ENCODE measurements at places on chromosomes 16 and 17.

- no peak for DNase-seq
Observed at GRCh38 chr16:88087517-88087877, 136.3 kb downstream of the BANP start.

GRCh38 chr17:44191941-44192496 is 5.2 kb downstream of the TMUB2 start:
- DNase-seq = no peak

GRCh38 chr16:474420-475122 is 49.1 kb downstream of the RAB11FIP3 start:
- DNase-seq = no peak

GRCh38 chr16:83328936-83329335 is 478.8 kb upstream of the HSBP1 start:
- DNase-seq = peak; percentile 34

DNA sequence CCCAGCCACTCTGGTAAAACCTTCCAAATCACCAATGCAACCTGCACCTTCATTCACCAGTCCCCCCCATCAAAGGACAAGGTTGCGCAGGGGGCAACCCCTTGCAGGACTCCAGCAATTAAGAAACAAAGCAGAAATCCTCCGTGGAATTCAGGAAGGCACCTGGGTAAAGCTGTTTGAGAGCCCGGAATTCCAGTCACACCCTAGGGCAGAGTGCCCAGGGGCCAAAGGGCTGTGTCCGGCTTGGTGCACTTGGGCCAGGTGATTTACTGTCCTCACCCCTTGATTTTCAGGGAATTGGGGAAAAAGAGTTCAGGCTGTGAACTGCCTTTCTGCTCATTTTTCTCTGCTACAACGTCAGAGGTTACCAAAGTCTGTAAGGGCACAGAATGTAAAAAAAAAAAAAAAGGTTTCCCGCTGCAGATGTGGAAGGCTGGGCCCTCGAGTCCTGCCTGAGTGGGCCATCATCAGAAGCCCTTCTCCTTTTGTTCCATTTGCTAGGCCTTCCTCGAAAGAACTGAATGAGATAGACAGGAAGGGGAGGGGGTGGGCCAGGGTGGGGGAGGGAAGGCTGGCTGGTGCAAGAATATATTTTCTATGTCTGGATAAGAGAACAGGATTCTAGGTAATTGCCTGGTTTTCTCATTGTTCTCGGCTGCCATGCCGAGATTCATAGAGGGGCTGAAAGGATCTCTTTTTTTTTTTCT is 266.5 kb upstream of the PSMD7 start:
- DNase-seq = no peak

GRCh38 chr17:64984851-64985521 is 65.7 kb upstream of the LRRC37A3 start:
- no peak for DNase-seq

GRCh38 chr16:9408297-9408878 is 316.9 kb downstream of the HAPSTR1 start:
- DNase-seq = no peak

GRCh38 chr17:12977008-12977751 is 40.6 kb downstream of the ELAC2 start:
- DNase-seq = no peak

DNA sequence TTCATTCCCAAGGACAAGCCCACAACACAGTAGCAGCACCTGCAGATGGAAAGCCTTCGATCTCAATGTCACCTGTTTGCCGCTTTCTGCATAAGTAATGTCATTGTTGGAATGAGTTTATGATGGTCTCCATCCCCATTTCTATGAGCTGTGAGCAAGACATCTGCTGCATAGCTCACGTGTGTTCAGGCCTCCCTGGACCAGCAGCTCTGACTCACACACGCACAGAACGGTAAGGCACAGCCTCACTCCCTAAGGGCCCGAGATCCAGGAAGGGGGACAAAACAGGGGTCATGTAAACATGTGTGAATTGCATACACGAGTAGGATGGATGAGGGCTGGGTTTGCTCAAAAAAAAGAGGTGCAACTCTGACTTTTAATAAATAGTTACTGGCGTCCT is 223.1 kb downstream of the SOX9 start:
- no peak for DNase-seq

- DNase-seq = no peak
Observed at GRCh38 chr16:25177512-25177830, 39.3 kb upstream of the AQP8 start.

GRCh38 chr17:77840513-77841165 is 117.9 kb upstream of the TNRC6C start:
- DNase-seq = no peak

DNA sequence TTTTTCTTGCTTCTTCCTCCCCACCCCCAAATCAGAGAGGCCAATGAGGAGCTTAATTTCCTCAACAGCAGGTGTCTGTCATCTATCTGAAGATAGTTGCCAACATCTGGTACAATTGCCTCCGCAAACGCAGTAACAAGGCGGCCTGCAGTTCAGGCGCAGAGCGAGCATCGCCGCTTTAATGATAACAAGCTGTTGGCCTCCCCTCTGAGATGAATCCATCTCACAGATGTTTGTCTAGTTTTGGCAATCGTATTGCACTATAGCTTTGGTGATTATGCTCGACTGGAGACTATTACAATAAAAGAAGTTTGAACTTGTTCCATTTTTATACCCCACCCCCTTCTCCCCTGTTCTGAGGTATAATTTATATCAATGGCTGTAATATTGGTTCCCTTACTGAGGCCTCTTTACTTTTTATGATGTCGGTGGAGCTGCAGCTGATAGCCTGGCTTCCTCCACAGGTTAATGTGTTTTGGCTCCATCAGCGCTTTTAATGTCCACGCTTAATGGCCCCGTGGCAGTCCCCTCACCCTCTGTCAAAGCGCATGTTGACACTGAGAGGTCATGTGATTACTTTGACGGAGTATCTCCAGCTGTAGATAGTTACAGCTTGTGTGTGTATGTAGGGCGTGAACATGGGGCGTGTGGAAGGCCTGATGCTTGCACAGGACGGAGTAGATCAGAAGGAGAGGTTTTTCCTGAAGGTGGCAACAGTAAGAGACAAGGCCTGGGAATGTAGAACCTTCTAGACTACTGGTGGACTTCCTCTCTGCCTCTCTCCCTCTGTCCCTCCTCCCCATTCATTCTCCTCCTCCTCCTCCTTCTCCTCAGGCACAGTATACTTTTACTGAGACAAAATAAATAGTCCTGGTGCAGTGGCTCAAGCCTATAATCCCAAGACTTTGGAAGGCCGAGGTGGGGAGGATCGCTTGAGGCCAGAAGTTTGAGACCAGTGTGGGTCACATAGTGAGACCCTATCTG is 164.7 kb downstream of the MSI2 start:
- DNase-seq = no peak

DNA sequence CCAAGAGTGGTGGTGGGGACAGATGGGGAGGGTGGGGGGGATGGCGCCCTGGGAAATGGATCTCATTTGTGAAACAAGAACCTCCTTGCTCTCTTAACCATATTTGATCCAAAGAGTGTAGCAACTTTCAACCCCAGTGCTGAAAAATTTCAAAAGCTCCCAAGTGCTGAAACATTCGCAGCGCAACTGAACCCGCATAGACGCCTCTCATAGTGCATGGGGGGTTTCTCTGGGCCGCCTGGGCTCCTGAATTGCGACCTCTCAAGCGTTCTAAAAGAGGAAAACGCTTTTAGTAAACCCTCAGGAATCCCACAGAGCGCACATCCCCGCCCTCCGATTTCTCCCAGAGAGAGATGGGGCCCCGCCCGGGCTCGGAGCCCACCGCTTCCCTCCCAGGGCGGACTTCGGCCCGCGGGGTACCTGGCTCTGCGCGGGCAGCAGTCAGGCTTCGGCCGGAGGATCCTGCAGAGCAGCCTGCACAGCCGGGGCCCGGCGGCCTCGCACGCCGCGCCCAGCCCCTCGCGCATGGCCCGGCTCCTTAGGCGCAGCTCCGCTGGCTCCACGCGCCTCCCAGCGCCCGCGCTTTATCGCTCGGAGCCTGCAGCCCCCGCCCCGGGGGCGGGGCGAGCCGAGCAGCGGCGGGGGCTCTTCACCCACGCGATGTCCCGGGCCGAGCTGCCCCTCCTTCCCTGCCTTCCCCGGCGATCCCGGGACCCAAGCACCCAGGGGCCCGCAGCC is 7.0 kb downstream of the NOS2 start:
- no peak for DNase-seq

GRCh38 chr16:77705351-77705750 is 17.0 kb upstream of the NUDT7 start:
- DNase-seq = no peak

DNA sequence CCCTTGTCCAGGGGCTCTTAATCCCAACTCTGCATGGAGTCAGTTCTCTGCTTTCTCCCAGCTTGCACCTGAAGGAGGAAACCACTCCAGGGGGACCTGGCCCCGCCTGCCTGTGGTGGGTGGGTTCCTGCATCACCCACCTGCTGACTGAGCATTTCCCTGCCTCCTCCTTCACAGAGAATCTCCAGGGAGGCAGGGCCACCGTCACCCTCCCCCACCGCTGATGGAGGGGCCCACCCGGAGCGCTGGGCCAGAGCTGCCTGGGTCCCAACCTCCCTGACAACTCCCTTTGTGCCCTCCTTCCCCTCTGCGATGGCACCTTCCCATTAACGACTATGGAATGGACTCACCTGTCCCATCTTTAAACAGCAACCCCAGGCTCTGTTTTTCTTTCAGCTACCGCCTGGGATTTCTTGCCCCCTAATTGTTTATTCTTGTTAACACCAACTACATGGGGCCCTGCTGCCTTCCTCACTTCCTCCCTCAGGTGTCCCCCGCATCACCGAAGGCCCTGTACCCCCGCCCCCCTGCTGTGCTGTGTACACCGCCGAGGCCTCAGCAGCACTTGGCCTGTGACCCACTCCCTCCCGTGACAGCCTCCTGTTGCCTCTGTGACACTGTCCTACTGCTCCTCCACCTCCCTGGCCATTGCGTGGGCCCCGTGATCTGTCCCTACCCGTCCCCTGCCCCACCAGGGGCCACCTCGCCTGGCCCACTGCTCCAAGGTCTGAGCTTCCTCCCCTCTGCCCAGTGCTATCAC is 842 bp upstream of the TEDC2 start:
- DNase-seq = no peak

- no peak for DNase-seq
Observed at GRCh38 chr17:72238157-72238673, 117.4 kb downstream of the SOX9 start.

DNA sequence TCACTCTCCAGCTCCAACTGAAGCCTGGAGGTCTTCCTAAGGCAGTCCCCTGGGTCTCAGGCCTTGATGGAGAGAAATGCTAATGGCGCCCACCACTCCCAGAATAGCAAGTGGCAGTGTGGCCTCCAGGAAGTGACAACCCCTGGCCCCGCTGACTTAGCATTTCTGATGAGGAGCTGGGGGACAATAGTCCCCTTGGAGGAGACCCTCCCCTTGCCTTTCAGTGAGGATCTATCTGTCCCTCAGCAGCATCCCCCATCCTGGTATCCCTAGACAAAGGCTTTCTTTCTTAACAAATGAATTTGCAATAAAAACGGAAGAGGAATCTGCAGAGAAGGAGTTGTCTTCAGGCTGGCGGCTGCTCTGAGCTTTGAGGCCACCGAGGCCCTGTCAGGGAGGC is 68.8 kb downstream of the LITAF start:
- DNase-seq = no peak

DNA sequence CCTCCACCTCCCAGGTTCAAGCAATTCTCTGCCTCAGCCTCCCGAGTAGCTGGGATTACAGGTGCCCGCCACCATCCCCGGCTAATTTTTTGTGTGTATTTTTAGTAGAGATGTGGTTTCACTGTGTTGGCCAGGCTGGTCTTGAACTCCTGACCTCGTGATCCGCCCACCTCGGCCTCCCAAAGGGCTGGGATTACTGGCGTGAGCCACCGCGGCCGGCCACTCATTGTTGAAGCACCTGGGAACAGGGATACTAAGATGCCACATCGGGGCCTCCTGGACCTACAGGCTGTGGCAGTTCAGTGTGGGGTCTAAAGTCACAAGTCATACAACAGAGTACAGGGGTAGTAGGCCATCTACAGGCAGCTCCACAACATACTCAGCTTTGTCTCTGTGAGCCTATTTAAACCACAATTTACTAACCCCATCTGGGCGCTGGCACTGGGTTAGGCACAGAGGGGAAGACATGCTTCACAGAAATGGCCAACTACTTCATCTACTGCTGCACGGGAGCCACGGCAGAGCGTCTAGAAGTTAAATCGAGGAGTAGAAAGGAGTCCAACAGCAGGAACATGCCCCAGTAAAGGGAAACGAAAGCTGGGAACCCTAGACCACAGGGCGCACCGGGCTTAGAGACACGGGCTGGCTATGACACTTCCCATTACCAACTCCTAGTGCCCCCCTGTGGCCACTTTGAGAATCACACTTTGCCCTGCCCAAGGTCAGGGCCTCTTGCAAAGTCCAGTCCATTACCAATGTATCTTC is 4.3 kb downstream of the VAMP2 start:
- DNase-seq = peak; percentile 87

DNA sequence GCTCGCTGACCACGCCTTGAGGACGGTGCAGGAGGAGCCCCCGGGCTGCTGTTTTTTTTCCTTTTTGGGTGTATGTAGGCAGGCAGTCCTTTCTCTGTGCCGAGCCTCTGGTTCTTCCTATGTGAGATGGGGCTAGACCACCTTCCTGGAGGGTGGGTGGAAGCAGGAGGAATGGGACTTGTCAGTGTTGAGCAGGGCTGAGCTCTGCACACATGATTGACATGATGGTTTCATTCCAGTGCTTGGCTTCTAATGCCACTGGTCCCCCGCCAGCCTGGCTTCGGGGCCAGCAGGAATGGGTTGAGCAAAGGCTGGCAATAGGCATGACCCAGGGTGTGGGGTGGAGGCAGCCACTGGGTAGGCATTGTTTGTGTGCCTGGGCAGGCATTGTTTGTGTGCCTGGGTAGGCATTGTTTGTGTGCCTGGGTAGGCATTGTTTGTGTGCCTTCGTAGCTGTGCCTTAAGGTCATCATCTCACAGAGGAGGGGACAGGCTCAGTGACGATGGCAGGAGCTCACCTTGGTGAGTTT is 14.2 kb upstream of the ADCY7 start:
- no peak for DNase-seq

GRCh38 chr16:85894266-85894665 is 4.7 kb upstream of the IRF8 start:
- DNase-seq = no peak

- no peak for DNase-seq
Observed at GRCh38 chr16:28324235-28324886, 32.0 kb downstream of the SBK1 start.

DNA sequence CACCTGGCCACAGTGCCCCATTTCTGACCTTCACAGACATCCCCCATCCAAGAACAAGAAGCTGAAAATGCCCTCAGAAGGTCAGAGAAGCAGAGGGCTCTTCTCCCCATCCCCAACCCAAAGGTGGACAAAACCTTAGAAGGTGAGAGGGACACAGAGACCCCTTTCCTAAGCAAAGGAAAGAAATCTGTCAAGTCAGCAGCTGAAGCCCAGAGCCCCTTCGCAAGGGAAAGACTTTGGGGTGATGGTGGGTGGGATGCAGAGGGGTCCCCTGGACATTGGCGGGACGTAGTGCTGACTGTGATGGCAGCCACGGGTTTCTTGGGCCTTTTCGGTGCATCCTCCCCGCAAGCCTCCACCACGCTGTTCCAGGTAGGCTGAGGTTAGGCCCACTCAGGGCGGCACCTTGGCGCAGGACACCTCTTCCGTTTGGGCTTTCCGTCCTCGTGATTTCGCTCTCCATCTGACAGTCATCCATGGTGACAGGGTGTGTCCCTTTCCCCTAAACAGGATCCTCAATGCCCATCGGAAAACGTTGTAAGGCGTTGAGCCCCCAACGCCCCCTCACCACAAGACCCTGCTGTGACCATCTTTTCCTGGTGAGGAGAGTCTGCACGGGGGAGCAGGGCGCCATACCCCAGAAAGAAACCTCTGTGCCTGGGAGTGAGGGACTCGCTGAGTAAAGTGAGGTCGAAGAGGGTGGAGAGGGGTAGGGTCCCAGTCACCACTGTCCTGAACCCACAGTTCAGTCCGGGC is 10.7 kb upstream of the GSDMA start:
- DNase-seq = no peak

- peak; percentile 0 for DNase-seq
Observed at GRCh38 chr16:47916266-47916665, 239.5 kb downstream of the ABCC12 start.
